ENCODE measurements at places on chromosomes 6 and 20.

GRCh38 chr6:170454512-170455285, 98.4 kb downstream of the PSMB1 start:
- DNase-seq, result no peak

DNA sequence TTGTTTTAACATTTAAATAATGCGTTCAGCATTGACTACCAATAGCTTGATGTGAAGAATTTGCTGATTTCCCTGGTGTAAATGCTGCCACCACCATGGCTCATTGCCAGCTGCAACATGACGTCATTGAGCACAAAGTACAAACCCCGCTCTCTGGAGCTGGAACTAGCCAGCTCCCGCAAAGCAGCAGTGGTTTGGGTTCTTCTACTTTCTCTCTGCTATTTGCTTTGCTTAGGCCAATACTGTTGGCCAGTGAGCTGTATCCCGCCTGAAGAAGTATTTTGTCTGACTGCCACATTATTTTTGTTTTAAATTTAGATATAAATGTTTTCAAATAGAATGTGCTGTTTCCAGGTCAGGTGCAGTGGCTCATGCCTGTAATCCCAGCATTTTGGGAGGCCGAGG, 47.4 kb upstream of the KIF13A start:
- DNase-seq, result no peak

DNA sequence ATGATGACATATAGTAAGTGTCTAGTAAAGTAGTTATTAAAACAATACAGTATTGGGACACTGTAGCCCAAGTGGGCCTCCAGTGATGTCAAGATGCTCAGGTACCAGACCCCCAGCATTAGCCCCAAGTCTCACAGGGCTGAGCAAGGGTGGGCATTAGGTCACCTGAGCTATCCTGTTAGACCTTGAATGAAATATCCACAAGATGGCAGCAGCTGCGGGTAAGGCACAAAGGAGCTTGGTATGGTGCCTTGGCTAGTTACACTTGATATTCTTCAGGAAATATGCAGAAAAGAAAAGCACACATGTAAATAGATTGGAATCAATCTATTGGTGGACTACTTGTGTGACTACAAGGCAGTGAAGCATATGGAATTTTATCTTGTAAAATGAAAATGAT, 701.8 kb upstream of the ADGRB3 start:
- DNase-seq, result no peak

DNA sequence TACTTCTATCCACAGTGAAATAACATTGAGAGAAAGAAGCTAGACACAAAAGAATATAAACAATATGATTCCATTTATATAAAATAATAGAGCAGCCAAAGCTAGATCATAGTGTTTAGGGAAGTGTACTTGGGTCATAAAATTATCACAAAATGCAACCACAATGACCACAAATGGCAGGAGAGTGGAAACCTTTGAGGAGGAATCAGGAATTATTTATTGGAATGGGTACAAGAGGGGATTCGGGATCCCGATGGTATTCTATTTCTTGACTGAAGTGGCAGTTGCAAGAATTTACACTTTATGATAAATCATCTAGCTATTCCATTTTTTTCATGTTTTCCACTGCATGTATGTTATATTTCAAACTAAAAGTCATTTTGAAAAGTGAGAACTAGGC, 76.1 kb downstream of the IPCEF1 start:
- DNase-seq, result no peak

DNA sequence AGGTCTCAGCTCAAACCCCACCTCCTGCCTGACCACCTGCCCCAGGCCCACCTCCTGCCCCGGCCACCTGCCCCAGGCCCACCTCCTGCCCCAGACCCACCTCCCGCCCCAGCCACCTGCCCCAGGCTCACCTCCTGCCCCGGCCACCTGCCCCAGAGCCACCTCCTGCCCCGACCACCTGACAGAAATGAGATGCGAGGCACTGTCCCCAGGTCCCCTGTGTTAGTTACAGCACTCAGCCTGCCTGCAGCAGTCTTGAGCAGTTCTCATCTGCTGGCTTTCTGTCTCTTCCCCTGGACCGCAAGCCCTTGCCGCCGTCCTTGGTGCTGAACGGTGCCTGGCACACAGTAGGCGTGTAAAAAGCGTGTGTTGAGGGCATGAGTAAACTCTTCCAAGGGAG, 79.5 kb downstream of the CDH4 start:
- DNase-seq, result no peak
